ENCODE measurements at places on chromosomes 12 and 14. TPM values are rescaled to one million over a fixed set of nuclear protein-coding genes. Genes with fewer than 3 reads are reported as not detected.

The RIPK3 gene
- 3.8 TPM for total RNA-seq

The USP44 gene
- 1.4 TPM for total RNA-seq

The GSC gene
- total RNA-seq, result 0.52 TPM

- no peak for DNase-seq
These were observed 90.0 kb downstream of the FBXL14 start for GRCh38 chr12:1504304-1504894.

DNA sequence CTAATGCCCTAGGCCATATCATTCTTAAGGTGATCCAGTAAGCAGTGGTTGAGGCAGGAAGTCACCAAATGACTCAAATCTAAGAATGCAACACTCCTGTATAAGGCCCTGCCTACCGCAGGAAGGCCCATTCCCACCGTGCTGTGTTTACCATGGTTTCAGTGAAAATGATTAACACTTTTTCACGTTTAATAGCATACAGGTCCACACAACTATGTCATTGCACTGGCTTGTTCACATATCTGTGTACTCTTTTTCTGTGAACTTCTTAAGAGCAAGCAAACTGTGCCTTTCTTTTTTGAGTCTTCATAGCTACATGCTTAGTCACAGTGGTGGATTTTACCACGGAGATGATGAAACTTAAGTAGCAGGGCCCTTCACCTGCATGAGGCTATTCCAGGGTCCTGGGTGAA, 214.9 kb downstream of the CNTN1 start:
- DNase-seq, result no peak

- DNase-seq, result no peak
These were observed 553.7 kb upstream of the MDGA2 start for GRCh38 chr14:48229091-48229490.

GRCh38 chr12:65188179-65188701, 18.9 kb downstream of the LEMD3 start:
- no peak for DNase-seq

GRCh38 chr12:80242321-80242720, 143.0 kb downstream of the OTOGL start:
- DNase-seq, result no peak

- no peak for DNase-seq
These were observed 17.1 kb upstream of the EMP1 start for GRCh38 chr12:13179211-13180074.
